Uterus (tissue), 4 donors: ENCODE measurements at places on chromosomes 7 and 10.
A peak's percentile ranks its signal among the peaks of the same experiment; 100 is the strongest.

- no peak for DNase-seq
Observed at GRCh38 chr7:129470411-129470810, 31.9 kb upstream of the SMKR1 start.

DNA sequence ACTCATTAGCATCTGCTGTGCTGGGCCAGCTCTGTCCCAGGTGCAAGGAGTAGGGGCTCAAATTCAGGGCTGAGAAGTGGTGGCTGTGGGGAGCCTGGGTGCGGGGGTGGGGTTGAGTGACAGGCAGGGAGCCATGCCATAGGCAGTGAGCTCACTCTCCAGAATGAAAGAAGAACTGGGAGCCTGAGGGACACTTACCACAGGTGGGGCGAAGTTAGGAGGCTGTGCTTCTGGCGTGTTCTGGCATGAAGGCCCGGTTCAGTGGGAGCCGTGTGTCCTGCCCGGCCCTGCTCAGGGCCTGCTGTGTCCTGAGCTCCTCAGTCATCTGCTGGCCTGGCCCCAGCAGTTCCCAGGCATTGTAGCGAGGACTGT, 62.5 kb downstream of the MKI67 start:
- no peak for DNase-seq

GRCh38 chr7:137975221-137975620, 26.7 kb downstream of the CREB3L2 start:
- peak; percentile 63 for DNase-seq

DNA sequence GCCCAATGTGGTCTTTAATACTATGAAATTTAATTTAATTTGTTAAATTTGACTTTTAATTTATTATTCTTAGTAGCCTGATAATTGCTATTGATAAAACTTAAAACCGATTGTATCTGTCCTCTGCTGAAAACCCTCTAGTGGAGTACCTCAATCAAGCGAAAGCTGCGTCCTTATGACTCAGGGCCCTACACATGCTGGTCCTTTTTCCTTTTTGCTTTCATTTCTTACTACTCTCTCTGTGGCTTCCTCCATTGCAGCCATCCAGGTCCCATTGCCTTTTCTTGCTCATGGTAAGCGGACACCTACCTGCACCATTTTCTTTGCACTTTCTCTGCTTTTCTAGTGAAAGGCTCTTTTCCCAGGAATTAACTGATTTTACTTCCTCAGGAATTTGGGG, 301.1 kb downstream of the INHBA start:
- no peak for DNase-seq
